ENCODE measurements at places on chromosomes 1 and 21.

DNA sequence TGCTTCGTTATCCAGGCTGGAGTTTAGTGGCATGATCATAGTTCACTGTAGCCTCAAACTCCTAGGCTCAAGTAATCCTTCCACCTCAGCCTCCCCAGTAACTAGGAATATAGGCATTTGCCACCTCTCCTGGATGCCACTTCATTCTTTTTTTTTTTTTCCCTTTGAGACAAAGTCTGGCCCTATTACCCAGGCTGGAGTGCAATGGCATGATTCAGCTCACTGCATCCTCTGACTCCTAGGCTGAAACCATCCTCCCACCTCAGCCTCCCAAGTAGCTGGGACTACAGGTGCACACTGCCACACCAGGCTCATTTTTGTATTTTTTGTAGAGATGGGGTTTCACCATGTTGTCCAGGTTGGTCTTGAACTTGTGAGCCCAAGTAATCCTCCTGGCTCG is 19.3 kb downstream of the OSBPL9 start:
- no peak for DNase-seq

GRCh38 chr21:45513741-45514310 is 28.4 kb downstream of the SLC19A1 start:
- no peak for DNase-seq

- DNase-seq: no peak
Measured at GRCh38 chr1:241844593-241844992, 3.4 kb upstream of the EXO1 start.

DNA sequence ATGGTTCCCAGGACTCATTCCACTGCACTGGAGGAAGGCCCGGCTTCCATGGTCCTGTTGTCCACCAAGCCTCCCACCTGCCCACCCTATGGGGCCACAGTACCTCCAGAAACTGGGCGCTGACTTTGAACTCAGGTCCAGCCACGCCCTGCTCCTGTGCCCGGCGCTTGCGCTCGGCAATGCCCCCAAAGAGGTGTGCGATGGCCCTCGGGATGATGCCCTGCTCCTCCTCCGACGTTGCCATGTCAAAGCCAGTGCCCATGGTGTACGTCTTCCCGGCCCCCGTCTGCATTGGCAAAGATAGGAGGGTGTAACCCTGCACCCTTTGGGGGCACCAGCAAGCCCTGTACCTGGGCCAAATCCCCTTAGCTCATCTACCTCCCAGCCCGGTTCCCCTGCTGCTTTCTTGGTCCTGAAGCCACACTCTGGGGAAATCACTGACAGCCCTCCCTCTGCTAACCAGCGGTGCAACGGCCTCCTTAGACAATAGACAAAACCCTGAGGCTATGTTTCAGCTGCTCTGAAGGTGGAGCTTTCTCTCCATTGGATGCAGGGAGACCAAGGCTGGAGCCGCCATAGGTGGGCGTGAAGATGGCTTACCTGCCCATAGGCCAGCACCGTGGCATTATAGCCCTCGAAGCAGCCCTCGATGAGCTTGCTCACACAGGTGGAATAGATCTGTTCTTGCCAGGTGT is 14.7 kb downstream of the KIF21B start:
- DNase-seq: no peak

DNA sequence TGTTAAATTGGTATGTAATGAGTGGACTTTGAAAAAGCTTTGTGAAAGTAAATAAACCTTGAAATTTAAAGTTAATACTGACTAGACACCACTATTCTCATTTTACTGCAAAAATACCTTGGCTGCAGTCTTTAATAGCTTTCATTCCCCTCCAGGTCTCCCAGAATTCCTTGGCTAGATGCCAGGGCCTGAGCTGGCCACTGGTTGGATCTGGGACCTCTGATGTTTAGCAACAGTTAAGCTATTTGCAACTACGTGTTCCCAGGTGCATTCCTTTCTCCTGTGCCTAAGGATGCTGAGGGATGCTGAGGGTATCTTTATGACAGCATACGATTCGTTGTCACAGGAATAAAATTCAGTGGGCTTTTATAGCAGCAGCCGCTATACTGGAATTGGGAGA is 938.7 kb downstream of the TTLL7 start:
- no peak for DNase-seq

DNA sequence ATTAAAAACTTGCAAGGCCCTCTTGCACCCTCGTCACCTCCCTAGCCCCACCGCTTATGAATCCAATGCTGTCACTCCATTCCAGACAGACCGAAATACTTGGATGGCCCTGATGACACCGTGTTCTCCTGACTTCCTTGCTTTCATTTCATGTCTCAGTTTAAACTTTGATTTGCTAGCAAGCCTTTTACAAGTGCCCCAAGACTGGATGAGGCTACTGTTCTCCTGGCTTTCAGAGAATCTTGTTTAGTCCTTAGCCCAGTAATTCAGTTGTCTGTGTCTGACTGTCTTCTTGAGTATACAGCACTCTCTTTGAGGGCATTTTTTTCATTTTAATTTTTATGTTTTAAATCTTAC is 824 bp upstream of the IFI44L start:
- no peak for DNase-seq
